ENCODE measurements at places on chromosomes 1 and 21.
A peak's percentile ranks its signal among the peaks of the same experiment; 100 is the strongest.

- no peak for DNase-seq
These were observed 263.8 kb downstream of the PTPRC start for GRCh38 chr1:198902655-198903054.

DNA sequence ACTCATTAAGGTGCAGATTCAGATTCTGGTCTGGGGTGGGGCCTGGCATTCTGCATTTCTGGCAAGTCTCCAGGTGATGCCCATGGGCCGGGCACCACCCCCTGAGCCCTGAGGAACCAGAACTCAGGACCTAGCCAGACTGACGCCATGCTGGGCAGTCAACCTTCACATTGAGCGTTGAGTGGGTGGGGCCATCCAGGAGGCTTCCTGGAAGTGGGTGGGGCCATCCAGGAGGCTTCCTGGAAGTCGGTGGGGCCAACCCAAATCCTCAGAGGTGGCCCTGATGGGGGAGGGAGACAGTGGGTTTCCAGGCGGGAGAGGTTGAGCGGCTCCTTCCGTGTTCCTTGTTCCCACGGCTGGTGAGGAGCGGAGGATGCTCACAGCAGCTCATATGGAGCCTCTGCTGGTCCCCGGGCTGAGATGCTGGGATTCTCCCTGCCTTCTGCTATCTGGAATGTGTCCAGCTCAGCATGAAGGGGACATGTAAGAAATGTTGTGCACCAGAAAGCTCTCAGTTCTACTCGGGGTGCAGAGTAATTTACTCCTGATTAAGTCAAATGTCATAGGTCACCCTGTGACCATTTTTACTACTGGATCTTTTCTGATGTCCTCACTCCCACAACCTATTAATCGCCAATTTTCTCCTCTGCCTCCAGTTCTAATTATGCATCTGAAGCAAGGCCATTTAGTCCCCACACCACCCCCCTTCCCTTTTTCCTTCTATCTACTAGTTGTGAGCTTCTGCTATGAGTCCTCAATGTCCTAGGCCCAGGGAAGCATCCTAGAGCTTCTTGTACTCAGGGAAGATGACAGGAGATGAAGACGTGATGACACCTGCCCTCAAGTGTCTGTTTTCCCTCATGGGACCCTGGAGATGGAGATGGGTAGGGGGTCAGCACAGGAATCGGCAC is 435.4 kb downstream of the PTPRU start:
- DNase-seq = no peak

DNA sequence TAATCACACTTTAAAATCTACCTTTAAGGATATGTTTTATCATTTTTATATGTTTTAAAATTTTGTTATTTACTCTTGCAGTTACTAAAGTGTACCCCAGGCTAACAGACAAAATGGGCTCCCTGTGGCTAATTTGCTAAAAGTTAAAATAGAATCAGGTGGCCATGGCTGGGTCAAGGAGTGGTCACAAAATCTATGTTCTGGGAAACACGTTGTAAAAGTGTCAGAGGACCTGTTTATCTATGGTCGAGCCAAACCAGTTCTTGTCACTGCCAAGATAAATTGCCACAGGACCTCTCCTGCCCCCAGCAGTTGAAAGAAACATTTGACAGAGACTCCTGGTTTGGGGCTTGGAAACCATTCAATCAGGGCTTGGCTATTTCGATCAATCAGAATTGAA is 21.2 kb upstream of the TTLL7 start:
- no peak for DNase-seq

GRCh38 chr21:38467911-38468310 is 30.4 kb downstream of the ERG start:
- DNase-seq = no peak

DNA sequence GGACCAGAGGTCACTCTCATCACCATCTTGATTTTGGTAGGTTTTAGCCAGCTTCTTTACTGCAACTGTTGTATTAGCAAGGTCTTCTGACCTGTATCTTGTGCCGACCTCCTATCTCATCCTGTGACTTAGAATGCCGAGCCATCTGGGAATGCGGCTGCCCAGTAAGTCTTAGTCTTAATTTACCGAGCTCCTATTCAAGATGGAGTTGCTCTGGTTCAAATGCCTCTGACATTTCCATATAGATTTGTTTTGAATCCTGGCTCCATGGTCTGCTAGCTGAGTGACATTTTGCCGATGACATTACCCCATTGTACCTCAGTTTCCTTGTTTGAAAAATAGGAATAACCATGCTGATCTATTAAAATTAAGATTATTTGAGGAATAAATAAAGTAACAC is 193.9 kb upstream of the HMCN1 start:
- DNase-seq = no peak

- DNase-seq = no peak
These were observed 82.8 kb downstream of the DISP3 start for GRCh38 chr1:11561740-11562139.

DNA sequence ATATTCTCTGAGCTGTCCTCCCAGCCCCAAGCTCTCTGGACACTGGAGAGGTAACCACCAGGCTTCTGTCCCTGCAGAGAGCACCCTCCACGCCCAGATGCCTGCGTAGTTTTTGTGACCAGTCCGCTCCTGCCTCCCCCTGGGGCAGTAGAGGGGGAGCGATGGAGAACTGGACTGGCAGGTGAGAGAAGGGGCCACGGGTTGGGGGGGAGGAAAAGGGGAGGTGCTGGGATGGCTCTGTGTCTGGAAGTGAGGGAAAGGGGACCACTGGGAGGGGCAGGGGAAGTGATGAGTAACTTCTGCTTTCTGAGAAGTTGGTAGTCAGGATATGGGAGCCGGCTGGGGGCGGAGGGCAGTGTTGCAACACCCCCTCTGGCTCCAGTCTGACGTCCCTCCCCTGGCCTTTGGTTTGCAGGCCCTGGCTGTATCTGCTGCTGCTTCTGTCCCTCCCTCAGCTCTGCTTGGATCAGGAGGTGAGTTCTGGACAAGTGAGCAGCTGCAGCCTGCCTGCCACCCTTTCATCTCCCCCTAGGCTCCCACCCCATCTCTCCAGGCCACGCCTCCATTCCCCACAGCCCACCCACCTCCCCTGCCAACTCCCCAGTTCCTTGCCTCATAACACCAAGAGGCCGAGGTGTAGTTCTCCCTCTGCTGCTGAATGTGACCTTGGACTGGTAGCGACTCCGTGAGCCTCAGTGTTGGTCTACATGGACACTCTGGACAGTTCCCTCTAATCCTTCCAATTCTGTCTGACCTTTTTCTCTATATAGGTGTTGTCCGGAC is 3.1 kb downstream of the ADAMTSL4 start:
- DNase-seq = no peak

DNA sequence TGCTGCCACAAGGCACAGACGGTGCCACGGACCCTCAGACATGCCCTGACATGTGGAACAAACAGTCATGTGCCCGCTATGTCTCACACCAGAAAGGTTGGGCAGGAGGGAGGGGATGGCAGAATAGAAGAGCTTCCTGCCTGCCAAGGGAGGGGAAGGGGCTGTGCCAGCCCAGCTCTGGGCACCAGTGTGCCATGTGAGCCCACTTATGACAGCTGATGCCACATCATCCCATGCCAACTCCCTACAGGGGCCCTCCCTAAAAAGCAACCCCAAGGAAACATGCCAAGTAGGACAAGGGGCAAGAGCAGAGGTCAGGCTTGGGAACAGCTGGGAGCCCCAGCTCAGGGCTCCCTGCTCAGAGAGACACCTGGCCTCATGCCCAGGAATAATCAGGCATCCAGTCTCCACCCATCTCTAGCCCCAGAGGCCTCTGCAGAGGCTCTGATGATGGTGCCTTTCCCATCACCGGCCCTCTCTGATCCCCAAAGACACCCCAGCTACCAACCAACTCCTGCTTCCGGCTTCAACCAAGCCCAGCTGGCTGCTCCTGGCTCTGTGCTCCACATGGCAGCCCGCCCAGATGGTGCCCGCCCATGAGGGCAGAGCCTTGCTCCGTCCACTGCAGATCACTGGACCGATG is 10.3 kb downstream of the ADGRB2 start:
- no peak for DNase-seq

GRCh38 chr1:234313171-234313570 is 60.1 kb upstream of the COA6 start:
- DNase-seq = no peak

- DNase-seq = no peak
These were observed 2.7 kb upstream of the FDPS start for GRCh38 chr1:155305881-155306391.

GRCh38 chr1:23214640-23215039 is 2.7 kb downstream of the HTR1D start:
- DNase-seq = no peak

GRCh38 chr1:64061430-64062104 is 141.9 kb upstream of the UBE2U start:
- DNase-seq = no peak

DNA sequence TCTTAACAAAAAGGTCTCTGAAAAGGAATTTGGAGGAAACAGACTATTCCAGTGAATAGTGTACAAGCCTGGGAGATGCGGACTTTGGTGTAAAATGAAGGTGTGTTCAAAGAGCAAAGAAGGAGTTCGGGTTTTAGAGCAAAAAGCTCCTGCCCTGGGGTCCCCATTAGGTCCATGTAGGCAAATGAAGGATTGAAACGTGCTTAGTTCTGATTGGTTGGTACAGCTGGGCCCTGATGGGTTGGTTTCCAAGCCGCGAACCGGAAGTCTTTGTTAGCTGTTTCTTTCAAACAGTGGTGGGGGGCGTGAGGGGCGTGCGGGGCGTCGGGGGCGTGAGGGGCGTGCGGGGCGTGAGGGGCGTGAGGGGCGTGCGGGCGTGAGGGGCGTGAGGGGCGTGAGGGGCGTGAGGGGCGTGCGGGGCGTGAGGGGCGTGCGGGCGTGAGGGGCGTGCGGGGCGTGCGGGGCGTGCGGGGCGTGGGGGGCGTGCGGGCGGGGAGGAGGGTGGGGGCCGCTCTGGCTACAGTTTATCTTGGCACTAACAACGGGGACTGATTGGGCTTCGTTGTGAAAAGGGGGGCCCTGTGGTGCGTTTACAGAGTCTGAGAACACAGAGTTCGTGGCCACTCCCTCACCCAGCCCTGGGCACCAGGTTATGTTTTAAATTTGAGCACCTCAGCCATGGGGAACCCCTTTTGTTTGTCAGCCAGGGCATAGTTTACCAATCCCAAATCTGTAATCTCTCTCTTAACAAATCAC is 29.4 kb downstream of the LRRC3 start:
- DNase-seq = no peak

DNA sequence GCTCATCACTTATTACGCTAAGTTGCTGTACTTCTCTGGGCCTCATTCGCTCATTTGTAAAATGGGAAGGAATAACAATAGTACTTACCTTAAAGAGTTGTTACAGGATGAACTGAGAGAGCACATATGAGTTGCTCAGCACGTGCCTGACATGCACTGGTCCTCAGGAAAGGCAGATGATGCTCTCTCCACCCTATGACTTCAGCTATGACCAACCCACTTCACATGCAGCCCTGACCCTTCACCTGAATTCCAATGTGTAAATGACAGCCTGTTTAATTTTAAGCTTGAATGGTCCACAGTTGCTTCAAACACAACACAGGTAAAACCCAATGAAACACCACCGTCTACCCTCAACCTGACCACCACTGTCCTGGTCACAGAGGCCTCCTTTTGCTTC is 32.9 kb downstream of the GADD45A start:
- no peak for DNase-seq

DNA sequence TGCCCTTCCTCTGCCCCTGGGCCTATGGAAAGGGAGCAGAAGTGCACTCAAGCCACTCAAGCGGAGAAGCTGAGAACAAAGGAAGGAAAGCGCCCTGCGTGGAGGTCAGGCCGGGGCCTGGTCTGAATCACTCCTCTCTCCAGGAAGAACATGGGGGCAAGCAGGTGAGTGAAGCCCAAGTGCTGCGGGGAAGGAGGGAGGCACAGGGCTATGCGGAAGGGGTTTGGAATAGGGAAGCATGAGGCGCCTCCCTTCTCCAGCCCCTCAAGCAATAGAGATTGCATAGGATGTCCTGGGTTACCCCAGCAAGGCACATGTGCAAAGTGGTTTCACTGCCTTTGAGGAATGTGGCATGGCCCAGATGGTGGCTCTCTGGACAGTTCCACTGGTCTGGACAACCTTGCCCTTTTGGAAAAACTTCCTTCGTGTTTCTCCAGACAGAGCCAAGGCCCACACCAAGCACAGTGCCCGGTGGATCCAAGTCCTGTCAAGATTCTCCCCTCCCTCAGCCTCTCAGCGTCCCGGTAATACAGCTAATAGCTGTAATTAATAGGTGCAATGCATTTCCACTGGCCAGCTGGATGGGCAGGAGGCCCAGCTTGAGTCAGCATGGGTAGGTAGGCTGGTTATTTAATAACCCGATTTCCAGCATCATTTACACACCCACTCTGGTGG is 13.7 kb downstream of the BLACAT1 start:
- no peak for DNase-seq

DNA sequence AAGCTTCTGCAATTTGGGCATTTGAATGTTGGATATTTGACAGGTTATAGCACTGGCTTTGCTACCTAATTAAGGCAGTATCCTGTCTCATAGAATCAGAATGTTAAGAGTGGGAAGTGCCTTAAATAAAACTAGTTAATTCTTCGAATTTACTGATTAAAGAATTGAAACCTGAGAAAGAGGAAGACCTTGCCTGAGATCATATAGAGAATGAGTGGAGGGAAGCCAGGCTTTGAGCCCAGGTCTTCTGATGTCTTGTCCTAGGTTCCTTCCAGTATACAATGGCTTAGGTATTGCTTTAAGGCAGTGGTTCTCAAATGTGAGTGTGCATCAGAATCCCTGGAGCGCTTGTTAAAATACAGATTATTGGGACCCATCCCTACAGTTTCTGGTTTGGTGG is 20.9 kb upstream of the SH3BGRL3 start:
- no peak for DNase-seq

DNA sequence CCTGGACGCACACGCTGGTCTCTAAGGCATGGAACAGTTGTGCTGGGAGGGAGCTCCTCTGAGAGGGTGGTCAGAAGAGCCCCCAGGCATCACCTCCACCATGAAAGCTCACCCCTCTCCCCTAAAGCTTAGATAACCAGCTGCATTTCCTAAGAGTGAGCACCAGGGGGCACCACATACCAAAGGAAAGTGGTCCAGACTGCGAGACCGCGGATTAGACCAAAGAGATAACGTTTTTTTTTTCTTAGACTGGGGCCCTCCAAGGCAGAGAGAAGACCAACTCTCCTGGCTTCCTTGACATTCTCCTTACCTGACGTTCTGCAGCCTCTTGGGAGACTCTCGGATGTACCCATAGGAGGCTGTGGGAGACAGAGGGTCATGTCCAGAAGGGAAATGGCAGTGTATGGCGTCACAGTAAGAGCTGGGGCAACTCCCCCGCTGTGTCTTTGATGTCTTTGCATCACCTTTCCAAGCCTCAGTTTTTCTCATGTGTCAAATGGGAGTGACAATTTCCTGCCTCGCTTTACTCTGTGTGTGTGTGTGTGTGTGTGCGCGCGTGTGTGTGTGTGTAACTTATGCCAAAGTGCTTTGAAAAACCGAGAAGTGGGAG is 12.3 kb upstream of the IFNLR1 start:
- peak; percentile 77 for DNase-seq

DNA sequence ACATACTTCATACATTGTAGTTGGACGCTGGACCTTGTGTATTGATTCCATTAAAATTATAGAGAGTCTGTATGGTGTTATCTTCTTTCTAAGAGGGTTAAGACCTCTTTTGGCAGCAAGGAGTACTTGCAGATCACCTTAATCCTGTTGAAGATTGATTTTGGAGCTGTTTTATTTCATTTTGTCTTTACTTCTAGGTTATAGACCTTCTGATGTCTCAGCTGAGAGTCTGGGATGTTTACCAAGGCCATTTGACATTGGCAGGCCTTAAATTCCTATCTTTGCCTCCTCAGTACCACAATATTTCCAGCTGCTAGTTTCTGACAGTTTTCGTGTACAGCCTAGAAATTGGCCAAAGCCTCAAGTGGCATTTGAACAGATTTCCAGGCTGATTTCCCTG is 338.0 kb downstream of the LMO4 start:
- no peak for DNase-seq

GRCh38 chr1:235259133-235259778 is 68.7 kb downstream of the ARID4B start:
- no peak for DNase-seq

Data from GM13977 (cell line).